ENCODE measurements at places on chromosomes 4 and X.

GRCh38 chr4:118112117-118113046, 78.1 kb downstream of the NDST3 start:
- DNase-seq: no peak
- H3K27ac ChIP-seq: no peak overlapping the region
- no peaks in the 10 kb centered on the region for H3K4me1 ChIP-seq
- no peak overlapping the region for H3K4me3 ChIP-seq
- no peaks in the 10 kb centered on the region for H3K27me3 ChIP-seq

DNA sequence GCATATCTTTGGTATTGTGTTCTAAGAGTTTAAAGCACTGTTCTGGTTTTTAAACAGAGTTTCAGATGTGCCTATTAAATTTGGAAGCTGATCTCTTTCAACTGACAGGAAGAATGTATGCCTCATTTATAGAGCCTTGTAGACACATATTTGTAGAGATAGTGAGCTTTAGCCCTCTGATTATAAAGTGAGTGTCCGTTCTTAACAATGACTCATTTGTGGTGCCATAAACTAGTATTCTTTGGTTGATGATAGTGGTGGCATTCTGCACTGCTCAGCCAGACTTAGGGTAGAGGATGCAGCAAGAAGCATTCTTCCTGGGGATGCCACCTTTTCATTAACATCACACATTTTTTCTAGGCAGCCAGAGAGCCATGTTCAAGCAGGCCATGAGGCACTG, 121.7 kb downstream of the TLL1 start:
- H3K4me3 ChIP-seq: no peak overlapping the region
- no peaks in the 10 kb centered on the region for H3K27me3 ChIP-seq
- no peak overlapping the region for H3K27ac ChIP-seq
- no peak for DNase-seq
- no peaks in the 10 kb centered on the region for H3K36me3 ChIP-seq

DNA sequence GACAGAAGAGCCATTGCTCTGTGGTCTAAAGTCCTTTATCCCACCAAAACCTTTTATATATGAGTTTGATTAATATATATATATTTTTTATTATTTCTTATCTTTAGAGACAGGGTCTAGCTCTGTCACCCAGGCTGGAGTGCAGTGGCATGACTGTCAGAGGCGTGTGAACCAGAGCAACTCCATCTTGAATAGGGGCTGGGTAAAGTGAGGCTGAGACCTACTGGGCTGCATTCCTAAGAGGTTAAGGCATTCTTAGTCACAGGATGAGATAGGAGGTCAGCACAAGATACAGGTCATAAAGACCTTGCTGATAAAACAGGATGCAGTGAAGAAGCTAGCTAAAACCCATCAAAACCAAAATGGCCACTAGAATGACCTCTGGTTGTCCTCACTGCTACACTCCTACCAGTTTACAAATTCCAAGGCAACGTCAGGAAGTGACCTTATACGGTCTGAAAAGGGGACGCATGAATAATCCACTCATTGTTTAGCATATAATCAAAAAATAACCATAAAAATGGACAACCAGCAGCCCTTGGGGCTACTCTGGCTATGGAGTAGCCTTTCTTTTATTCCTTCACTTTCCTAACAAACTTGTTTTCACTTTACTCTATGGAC, 10.5 kb downstream of the TBCK start:
- peaks cover 13% of the 10 kb centered on the region for H3K36me3 ChIP-seq
- no peak overlapping the region for H3K27ac ChIP-seq
- no peak for DNase-seq

DNA sequence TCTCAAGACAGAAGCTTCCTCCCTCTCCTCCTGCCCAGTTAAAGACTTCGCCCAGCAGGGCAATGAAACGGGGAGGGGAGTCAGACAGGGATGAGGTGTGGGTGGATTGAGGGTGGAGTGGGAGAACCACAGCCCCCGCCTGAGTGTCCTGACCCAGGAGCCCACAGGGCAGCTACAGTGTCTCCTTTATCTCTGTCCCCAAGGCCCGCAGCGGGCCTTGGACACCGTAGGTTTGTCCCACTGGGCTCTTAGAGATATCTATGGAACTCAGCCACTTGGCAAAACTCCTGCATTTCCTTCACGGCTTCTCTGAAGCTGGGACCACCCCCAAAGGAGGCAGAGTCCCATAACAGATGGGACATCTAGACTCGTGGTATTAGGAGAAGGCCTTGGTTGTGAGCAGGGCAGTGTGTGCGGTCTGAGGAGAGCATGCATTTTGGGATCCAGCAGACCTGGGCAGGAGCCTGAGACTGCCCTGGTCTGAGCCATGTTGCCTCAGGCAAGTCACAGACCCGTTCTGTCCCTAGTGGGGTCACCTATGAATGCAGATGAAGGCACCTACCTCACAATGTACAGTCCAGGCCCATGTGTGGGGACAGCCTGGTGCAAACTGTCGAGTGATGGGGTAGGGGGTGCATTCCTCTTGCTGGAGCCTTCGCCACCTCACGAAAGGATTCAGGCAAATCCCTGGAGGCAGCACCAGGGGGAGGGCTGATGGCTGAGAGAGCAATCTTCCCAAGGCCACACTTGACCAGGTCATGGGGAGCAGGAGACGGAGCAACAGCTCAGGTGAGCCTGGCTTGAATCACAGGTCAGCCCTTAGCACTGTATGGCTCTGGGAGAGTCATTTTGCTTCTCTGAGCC, 225.7 kb upstream of the PSAPL1 start:
- no peaks in the 10 kb centered on the region for H3K27me3 ChIP-seq
- no peak overlapping the region for H3K27ac ChIP-seq
- H3K4me1 ChIP-seq: peaks cover 31% of the 10 kb centered on the region
- H3K4me3 ChIP-seq: no peak overlapping the region

DNA sequence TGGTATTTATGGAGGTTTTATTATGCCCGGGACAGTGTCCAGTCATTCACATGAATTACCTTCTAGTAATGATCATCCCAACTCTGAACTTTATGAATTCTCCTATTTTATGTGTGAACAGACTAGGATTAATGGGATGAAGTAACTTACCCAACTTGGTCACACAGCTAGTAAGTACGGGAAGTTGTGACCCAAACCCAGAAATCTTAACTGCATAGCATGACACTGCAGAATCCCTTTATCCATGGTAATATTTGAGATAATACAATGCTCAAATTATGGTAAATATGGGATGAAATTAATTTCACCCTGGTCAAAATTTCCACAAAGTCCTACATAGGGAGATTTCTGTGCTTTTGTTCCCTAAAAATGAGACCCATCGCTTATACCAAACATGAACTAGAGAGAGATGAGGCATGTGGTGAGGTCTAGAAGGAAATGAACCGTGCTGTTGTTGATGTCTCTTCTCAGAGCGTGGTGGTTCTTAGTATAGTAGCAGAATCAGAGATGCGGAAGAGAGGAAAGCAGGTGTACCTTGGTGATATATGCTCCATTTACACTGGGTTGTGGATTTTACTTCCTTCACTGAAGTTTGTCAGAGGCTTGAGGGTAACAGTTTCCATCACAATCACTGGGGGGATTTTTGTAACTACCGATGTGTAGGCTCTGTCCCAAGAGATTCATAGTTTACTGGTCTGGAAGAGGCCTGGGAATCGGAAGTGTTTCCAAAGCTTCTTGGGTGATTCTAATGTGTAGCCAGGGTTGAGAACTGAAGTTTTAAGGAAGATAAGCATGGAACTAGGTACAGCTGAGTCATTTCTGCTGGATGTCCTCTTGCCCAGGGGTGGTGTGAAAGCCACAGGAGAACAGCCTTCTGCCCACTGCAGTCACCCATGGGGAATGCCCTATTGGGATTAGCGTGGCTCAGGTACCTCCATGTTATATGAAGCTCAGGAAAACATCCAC, 30.2 kb upstream of the FAM9C start:
- peaks cover 2% of the 10 kb centered on the region for H3K4me1 ChIP-seq
- H3K36me3 ChIP-seq: no peaks in the 10 kb centered on the region
- no peak overlapping the region for H3K4me3 ChIP-seq
- no peaks in the 10 kb centered on the region for H3K27me3 ChIP-seq
- no peak overlapping the region for H3K27ac ChIP-seq

DNA sequence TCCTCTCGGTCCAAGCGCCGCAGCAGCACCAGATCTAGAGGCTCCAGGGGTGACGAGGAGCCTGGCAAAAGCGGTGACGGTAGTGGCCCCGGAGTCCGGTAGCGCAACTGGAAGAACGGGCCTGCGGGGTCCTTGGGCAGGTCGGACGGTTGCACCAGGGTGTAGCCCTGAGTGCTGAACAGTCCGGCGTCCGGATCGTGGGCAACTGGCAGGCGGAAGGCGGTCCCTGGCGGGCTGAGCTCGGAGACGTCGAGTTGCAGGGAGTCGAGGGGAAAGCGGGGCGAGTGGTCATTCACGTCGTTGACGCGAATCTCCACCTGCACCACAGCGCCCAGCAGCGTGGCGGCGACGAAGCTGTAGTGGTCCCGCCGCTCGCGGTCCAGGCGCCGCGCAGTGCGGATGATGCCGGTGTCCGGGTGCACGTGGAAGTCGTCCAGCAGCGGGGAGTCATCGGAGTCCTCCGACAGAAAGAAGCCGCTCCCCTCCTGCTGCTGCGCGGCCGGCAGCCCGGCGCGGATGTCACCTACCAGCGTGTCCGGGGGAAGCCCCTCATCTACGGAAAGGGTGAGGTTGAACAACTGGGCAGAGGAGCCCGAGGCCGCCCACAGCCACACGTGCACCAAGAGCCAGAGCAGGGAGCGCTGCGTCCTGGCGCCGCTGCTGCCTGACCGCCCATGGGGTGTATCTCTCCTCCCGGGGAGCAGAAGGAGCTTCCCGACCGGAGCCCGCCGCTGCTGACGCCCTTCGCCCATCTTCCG, 837 bp downstream of the DCHS2 start:
- H3K4me3 ChIP-seq: peak overlapping the region; percentile 50
- H3K36me3 ChIP-seq: no peaks in the 10 kb centered on the region
- H3K27me3 ChIP-seq: no peaks in the 10 kb centered on the region
- H3K4me1 ChIP-seq: peaks cover 20% of the 10 kb centered on the region
- no peak overlapping the region for H3K27ac ChIP-seq
- DNase-seq: no peak

- H3K27me3 ChIP-seq: no peaks in the 10 kb centered on the region
- peaks cover 12% of the 10 kb centered on the region for H3K36me3 ChIP-seq
- peak; percentile 16 for DNase-seq
These were observed 627 bp downstream of the CDKN2AIP start for GRCh38 chr4:183445097-183445428.

GRCh38 chr4:176032454-176032853, 33.2 kb upstream of the WDR17 start:
- no peak for DNase-seq
- H3K27me3 ChIP-seq: no peaks in the 10 kb centered on the region
- H3K27ac ChIP-seq: no peak overlapping the region
- no peaks in the 10 kb centered on the region for H3K36me3 ChIP-seq
- H3K4me3 ChIP-seq: no peak overlapping the region

- H3K27me3 ChIP-seq: no peaks in the 10 kb centered on the region
- DNase-seq: peak; percentile 21
- H3K4me3 ChIP-seq: no peak overlapping the region
- no peaks in the 10 kb centered on the region for H3K36me3 ChIP-seq
These were observed 121.3 kb downstream of the EGF start for GRCh38 chr4:110034026-110034393.

- H3K27ac ChIP-seq: no peak overlapping the region
- DNase-seq: no peak
- no peak overlapping the region for H3K4me3 ChIP-seq
These were observed 897.0 kb downstream of the ARAP2 start for GRCh38 chr4:35347276-35347675.

- no peaks in the 10 kb centered on the region for H3K36me3 ChIP-seq
- H3K4me1 ChIP-seq: no peaks in the 10 kb centered on the region
- H3K27ac ChIP-seq: no peak overlapping the region
- no peaks in the 10 kb centered on the region for H3K27me3 ChIP-seq
These were observed 29.4 kb upstream of the OPHN1 start for GRCh38 chrX:68462653-68463052.

GRCh38 chr4:169256856-169257761, 13.6 kb downstream of the SH3RF1 start:
- H3K4me3 ChIP-seq: no peak overlapping the region
- DNase-seq: no peak
- H3K36me3 ChIP-seq: no peaks in the 10 kb centered on the region
- no peaks in the 10 kb centered on the region for H3K4me1 ChIP-seq
